ENCODE measurements at places on chromosomes 3 and 15. TPM values are rescaled to one million over a fixed set of nuclear protein-coding genes. Genes with fewer than 3 reads are reported as not detected.

ALDH1L1 gene
- polyA plus RNA-seq, result 67.4 TPM

MSL2 gene
- polyA plus RNA-seq, result 26.2 TPM

DNA sequence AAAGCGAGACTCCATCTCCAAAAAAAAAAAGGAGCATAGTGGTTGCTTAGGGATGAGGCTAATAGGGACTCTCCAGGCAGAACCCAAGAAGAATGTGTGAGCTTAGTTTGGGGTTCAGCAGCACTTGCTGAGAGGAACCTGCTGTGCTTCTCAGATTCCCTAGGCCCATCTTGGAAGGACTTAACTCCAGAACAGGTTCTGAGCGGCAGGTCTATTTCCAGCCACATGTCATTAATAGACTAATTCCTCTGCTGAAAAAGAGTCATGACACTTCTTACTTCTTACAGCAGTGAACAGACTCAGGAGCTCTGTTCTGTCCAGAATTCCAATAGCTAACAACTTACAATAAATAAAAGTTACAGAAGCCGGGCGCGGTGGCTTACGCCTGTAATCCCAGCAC, 22.5 kb downstream of the RHOA start:
- H3K4me1 ChIP-seq, result no peaks in the 10 kb centered on the region
- H3K36me3 ChIP-seq, result peaks cover 4% of the 10 kb centered on the region
- no peak overlapping the region for H3K4me3 ChIP-seq
- no peak overlapping the region for H3K27ac ChIP-seq

DNA sequence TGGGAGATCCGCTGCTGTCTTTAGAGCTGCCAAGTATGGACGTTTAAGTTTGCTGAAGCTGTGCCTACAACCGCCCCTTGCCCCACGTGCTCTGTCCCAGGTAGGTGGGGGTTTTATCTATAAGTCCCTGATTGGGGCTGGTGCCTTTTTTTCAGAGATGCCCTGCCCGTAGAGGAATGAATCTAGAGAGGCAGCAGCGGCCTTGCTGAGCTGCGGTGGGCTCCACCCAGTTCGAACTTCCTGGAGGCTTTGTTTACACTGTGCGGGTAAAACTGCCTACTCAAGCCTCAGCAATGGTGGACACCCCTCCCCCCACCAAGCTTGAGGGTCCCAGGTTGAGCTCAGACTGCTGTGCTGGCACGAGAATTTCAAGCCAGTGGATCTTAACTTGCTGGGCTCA, 83.4 kb upstream of the FGF7 start:
- no peak overlapping the region for H3K4me3 ChIP-seq
- H3K27ac ChIP-seq, result no peak overlapping the region
- H3K4me1 ChIP-seq, result no peaks in the 10 kb centered on the region
- H3K27me3 ChIP-seq, result no peaks in the 10 kb centered on the region
- H3K36me3 ChIP-seq, result peaks cover 2% of the 10 kb centered on the region

DNA sequence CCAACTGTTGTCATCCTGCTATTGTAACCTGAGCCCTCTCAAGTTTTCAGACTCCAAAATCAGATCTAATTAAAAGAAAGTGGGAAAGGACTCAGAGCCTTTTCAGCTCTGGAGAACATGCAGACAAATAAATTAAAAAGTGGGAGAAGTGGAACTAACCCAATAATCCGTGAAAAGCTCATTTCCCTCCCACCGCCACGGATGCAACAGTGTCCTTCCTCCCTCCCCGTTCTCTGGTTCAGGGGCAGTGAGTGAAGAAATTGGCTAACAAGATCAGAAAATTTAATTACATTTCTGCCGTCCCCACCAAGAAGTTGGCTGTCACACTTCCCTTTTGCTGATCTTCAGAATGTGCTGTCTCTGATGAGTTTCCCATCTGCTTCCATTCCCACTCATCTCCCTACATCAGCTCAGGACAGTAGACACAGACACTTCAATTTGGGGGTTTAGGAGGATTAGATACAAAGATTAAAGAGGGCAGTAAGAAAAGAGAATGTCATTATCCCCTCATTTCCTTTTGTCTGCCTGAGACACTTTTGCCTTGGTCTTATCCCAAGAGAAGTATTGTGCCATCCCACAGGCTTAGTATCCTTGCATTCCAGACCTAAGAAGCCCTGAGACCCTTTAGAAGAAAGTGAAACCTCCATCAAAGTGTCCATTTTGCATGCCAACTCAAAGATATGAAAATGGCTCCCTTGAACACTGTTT, 335.7 kb upstream of the PPP2R3A start:
- H3K4me3 ChIP-seq, result no peak overlapping the region
- H3K36me3 ChIP-seq, result no peaks in the 10 kb centered on the region

GRCh38 chr3:198081421-198081844, 121.4 kb downstream of the LMLN start:
- no peaks in the 10 kb centered on the region for H3K36me3 ChIP-seq
- H3K27me3 ChIP-seq, result peaks cover 58% of the 10 kb centered on the region
- no peak for DNase-seq
- no peak overlapping the region for H3K4me3 ChIP-seq

DNA sequence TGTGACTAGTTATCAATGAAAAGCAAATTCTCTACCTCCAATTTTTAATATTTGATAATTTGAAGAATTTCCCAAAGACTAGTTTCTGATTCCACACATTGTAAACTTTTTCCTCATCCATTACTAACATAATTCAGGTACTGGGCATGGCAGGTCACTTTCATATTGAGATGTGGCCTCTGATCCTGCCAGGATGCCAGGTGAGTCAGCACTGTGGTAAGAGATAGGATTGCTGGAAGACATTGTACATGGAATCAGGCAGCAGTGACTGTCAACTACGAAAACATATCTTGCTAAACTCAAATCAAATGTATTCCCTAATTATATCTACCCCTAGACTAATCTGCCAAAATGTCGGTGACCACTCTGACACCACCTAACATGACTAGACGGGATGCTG, 33.2 kb upstream of the POU1F1 start:
- DNase-seq, result no peak
- H3K4me1 ChIP-seq, result no peaks in the 10 kb centered on the region
- no peak overlapping the region for H3K27ac ChIP-seq
- no peaks in the 10 kb centered on the region for H3K27me3 ChIP-seq
- H3K36me3 ChIP-seq, result no peaks in the 10 kb centered on the region
- H3K4me3 ChIP-seq, result no peak overlapping the region

All from spinal cord (tissue), 10 donors.